ENCODE measurements at places on chromosomes 11 and 22. TPM values are rescaled to one million over a fixed set of nuclear protein-coding genes. Genes with fewer than 3 reads are reported as not detected.

- DNase-seq: no peak
Measured at GRCh38 chr11:115555336-115556090, 51.3 kb upstream of the CADM1 start.

DNA sequence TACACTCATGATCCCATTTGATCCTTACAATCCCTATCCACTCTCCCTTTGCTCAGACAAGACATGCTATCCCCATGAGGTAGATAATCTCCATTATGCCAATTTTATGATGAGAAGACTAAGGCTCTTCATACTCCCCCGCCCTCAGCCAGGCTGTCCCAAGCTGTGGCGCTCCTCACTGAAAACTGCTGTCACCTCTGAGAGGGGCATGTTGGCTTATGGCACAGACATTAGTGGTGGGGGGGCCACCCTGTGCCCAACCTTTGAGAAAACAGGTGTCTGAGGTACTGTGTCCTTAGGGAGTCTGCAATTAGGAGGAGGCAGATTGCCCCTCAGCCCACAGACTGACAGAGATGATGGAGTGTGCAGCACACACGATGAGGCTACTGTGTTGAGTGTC, 2.4 kb downstream of the DDTL start:
- no peak for DNase-seq

- peak; percentile 92 for DNase-seq
Measured at GRCh38 chr11:122100037-122100755, 15.8 kb downstream of the BLID start.

DNA sequence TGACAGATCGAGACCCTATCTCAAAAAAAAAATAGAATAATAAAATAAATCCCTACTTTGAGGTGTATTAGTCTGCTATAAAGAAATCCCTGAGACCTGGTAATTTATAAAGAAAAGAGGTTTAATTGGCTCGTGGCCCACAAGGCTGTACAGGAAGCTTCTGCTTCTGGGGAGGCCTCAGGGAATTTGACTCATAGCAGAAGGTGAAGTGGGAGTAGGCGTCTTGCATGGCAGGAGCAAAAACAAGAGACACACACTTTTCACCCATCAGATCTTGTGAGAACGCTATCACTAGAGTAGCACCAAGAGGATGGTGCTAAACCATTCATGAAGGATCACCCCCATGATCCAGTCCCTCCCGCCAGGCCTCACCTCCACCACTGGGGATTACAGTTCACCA, 29.2 kb downstream of the CDPF1 start:
- no peak for DNase-seq

GRCh38 chr11:16184588-16184987, 171.8 kb downstream of the SOX6 start:
- DNase-seq: peak; percentile 25

Gene FAT3
- 7.3 TPM for total RNA-seq

Gene SMDT1
- total RNA-seq: 62.6 TPM

Gene GGTLC3
- total RNA-seq: not detected
